Suppressor macrophage treated with lipopolysaccharide for 1 hour (primary cell): ENCODE measurements at places on chromosomes 5 and 9.

DNA sequence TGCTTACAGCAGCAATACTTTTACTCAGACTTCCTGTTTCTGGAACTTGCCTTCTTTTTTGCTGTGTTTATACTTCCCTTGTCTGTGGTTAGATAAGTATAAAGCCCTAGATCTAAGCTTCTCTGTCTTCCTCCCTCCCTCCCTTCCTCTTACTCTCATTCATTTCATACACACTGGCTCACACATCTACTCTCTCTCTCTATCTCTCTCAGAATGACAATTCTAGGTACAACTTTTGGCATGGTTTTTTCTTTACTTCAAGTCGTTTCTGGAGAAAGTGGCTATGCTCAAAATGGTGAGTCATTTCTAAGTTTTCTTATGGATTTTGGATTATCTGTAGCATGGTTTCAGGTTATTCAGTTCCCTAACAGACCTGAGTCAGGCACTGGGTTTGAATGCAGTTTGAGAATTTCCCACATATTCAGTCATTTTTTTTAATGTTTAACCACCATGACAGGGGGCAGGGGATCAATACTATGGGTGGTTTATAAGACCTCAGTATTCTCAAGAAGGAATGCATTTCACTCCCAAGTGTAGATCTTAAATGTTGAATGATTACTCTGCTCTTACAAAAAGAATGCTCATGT, at the start of gene IL7R:
IL7R (plus strand) TSS at position 127 of the 587 bp plus-strand sequence; CDS start at position 214, 87 bp downstream.
- DNase-seq = peak; percentile 60

DNA sequence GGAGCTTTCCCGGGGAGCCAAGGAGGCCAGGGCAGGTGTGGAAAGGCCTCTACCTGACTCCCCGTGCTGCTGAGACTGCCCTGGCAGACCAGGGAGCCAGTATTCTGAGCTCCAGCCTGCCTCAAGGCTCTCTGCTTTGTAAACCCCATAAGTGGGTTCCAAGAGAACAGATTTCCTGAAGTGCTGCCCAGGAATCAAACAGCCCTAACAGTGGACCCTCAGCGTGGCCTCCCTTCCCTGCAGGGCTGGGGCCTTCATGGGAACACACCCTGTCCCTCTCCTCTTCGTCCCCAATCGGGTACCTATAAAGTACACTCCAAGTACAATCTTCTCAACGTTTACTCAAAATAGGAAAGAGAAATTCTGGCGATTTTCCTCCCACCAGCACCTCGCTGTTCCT, 252.5 kb downstream of the FSTL4 start:
- no peak for DNase-seq

- no peak for DNase-seq
Measured at GRCh38 chr5:76983468-76983867, 30.6 kb downstream of the CRHBP start.

GRCh38 chr9:129006328-129007034, 21.6 kb downstream of the SH3GLB2 start:
- peak; percentile 82 for DNase-seq

GRCh38 chr5:103621548-103621930, 59.0 kb upstream of the NUDT12 start:
- DNase-seq = no peak
